ENCODE measurements at places on chromosomes 4 and X.

DNA sequence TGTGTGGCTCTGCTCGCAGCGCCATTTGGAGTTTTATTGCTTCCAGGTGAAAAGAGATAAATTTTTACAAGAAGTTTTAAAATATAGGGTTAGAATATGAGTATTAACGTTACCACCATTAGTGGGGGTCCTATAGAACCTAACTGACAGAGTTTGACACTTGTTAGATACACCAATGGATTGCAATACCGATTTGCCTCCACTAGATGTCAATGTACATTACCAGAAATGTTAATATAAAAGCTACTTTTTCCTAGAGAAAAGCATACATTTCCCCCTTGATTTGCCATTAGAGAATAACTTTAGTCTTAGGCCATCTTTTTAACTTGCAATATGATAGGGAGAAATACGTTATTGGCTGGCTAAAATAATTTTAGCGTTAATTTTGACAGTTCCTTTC lies 108.4 kb downstream of the LINC00632 start:
- no peak for DNase-seq

- no peak for DNase-seq
These were observed 253.8 kb upstream of the KCNIP4 start for GRCh38 chr4:22202246-22202974.

DNA sequence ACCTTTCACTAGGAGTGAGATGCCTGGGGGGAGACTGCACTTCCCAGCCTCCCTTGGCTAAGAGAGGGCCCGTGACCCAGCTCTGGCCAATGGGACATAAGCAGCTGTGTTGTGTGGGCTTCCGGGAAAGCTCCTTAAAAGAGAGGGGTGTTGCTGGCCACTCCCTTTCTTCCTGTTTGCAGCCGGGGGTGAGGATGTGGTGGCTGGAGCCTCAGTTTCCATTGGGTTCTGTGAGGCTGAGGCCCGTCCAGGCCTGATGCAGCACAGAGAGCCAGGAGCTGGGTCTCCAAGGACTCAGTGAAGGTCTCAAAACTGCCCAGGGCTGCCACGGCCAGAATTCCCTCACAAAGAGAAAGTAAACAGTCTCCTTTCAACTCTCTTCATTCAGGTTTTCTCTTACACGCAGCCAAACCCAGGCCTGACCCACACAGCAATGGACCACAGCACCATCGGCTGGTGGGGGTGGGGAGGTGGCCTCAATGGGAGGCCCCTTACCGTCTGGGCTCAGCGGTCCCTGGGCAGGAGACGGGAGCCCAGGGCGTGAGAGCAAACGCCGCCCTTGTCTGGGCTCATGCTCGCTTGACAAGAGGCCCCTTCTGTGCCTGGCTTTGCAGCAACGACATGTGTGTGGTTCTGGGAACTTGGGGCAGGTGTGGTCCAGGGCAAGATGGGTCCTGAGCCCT lies 6.6 kb downstream of the NKX1-1 start:
- DNase-seq = no peak

DNA sequence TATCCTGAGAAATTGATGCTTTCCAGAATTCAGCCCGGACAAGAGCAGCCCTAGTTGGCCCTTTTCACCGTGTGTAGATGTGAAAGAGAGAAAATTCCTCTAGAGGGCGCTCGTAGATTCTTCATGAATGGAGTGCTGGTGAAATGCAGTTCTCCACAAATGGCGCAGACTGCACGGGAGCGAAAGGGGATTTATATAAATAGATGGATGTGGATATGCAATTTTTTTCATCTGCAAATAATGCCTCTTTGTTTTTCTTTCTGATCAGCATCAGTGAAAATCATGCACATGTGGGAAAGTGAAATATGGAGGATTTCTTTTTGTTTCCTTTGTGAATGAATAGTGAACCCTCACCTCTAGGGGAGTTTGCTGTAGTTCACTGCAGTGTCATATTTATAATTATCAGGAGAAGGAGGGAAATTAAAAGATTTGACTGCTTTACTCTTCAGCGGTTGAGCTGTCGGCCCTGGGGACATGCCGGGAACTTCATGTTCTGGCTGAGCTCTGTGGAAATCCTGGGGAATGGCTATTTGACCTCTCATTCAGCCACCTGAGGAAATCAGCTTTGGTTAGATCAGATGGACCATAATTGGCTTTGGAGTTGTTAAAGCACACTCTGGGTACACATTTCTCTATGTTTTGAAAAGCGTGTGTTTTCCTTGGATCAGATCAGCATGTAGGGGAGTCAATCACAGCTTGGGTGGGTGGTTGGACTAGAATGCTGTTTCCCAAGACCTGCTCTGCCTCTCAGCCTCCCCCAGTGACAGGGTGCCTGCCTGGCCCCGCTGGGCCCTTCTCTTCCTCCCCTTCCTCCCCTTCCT lies 115.0 kb upstream of the SHISA3 start:
- DNase-seq = peak; percentile 85

DNA sequence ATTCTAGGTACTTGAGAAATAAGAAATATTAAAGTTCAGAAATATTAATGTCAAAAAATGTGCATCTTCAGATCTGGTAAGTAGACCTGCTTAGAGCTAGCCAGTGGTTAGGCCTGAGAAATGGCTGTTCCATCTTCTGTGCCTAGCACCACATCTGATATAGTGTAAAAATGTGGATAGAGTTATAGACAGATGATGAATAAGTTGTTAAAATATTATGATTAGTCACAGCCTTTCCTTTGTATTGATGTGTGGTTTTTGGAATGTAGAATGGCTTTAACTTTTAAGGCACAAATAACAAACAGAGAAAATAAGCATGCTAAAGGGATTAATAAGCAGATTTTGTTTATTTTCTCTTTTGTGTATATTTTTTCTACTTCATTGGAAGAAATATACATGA lies 133.5 kb upstream of the NUDT6 start:
- no peak for DNase-seq

DNA sequence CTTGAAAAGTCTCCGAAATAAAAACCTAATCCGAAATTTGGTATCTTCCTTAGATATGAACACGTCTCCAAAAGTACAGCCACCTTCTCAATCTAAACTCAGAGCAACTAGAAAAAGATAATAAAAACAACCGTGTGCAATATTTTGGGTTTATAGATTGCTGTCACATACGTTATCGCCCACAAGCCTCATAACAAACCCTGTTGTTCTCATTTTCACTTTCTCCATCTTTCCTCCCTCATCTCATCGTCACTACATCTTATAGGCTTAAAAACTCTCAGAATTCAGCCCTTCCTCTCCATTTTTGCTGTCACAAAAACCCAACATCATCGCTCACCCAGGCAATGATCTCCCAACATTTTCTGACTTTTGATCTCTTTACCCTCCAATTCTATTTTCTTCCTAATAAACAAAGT lies 448 bp upstream of the SCFD2 start:
- no peak for DNase-seq

DNA sequence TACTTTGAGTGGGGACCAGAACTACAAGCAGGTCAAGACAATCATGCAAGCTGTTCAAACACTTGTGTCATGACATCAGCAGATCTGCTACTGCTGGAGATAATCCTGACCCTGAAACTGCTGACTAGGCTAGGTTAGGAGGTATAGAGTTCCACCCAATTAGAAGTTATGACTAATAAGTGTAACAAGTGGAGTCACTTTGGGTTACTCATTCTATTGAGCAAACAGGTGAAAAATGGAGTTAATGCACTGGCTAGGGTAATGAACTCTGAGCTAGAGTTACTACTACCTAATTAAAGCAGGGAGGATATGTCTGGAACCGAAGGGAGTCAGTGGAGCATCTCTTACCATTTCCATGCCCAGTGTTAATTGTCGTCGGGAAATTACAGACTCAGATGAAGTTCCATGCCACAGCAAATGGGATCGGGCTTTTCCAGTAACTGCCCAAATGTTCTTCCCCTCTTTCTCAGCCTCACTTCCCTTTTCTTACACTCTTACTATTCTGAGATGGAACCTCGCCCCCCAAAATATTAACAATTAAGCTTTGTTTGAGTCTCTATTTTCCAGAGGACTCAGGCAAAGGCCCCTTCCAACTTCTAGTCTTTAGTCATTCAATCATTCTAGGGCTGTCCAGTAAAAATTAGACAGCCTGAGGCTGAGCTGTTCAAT lies 19.8 kb upstream of the MANBA start:
- no peak for DNase-seq

- DNase-seq = no peak
These were observed 74.6 kb upstream of the MID1IP1 start for GRCh38 chrX:38726612-38727011.

GRCh38 chrX:107355533-107355932 lies 93.9 kb upstream of the FRMPD3 start:
- DNase-seq = no peak

DNA sequence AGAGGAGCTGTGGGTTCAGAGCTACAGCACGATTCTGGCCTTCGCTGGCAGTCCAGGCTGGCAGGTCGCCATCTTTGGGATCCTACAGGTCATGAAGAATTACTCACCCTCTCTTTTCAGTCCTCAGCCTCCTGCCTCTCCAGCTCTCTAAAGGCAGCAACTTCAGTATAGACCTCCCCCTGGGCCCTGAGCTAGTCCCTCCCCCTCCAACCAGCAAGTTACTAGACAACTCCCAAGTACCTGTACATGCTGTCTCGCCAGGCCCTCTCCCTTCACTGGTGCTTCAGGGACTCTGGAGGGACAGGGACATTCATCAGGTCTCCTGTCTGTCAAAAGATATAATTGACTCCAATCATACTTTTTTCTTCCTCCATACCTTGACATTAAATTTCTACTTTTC lies at the start of gene GPR119:
Gene GPR119 (minus strand): TSS at position 155 of the 400 bp plus-strand sequence. CDS start 227 bp downstream, outside the sequence.
- DNase-seq = no peak

DNA sequence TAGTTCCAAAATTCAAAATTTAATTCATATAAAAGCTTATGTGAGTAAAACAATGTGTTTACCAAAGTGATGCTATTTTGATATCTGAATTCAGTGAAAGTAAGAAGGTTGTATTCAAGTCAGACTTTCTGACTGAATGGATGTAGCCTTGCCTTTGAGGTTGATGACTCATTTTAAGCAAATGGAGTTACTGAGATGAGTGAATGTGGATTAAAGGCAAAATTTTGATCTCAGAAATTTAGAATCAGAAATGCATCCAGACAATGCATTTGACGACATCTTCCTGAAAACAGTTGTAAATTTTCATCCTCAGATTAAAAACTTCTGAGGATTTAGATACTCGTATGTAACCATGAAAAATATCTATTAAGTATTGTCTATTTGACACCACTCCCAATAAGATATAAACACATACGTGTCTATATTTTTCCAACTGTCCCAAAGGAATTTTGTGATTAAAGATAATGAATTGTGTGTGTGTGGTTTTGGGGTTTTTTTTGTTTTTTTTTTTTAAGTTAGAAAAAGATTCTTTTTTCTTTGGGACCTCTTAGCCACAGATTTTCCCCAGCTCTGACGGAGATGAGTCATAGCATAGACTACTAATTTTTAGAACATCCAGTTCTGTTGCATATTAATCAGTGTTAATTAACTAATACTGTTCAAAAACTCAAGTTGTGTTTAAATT lies 34.4 kb downstream of the NFKB1 start:
- DNase-seq = no peak

DNA sequence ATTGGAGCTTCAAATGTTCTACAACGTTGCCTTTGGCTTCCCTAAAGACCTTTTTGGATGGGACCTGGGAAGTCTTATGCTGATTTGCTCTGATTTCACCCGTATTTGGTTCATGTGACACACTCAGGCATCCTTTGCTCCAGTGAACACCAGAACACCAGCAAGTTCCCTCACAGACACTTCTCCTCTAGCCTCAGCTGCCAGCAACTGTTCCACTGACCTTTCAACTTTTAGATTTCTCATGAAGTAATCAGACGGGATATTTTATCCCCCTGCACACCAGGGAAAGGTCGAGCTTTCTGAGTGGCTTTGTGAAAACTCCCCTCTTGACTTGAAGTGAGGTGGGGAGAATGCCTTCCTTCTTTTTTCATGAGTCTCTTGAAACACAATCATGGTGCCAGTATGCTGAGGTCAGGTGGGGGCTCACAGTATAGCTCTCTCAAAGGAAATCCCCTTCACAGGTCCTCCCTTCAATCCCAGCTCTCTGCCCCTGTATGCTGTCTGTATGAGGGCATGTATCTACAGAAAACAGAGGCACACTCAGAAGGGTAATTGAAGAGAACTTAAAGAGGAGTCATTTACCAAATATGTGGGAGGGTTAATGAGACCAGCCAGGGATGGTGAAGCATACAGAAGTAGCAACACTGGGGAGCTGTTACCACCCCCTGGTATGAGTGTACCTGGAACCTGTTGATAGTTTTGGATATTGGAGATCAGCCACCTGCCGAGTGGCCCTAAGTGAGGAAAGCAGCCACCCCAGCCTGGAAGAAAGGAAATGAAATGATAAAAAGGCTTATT lies 62.7 kb downstream of the FGFBP1 start:
- no peak for DNase-seq

- DNase-seq = no peak
These were observed 53.1 kb upstream of the HPGD start for GRCh38 chr4:174575436-174575835.

- no peak for DNase-seq
These were observed 12.7 kb downstream of the DOK7 start for GRCh38 chr4:3475713-3476260.

GRCh38 chrX:119758731-119759247 lies 401 bp downstream of the SOWAHD start:
- no peak for DNase-seq

DNA sequence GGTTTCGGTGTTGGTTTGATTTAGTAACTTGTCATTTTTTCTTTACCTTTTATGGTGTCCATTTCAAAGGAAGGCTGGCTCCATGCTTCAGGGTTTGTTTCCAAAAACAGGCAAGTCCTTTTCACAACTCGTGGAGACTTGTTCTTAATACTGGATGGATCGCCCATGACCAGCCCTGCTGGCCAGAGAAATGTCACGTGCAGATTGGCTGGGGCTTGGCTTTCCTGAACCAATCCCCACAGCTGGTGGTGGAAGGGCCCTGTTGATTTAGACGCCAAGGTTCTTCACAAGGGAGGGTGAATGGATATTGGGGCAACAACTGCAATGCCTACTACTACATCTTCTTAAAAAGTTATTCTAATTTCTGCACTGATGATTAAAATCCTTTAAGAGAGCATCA lies 92.6 kb downstream of the SHROOM3 start:
- no peak for DNase-seq

DNA sequence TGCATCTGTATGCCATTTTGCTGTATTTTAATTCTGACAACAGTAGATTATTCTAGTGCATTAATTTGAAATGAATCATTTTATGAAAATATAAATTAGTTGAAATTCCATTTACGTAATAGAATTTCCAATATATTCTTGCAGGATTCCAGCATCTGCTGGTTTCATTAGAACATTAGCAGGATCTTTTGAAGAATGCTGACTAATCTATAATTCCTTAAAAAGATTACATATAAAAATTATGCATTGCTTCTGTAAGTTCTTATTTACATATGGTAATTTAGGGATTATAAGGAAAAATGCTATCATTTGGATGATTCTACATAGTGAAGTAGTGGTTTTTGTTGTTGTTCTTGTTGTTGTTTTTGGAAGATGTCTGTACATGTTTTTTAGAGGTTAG lies 182.2 kb upstream of the GNPDA2 start:
- no peak for DNase-seq

DNA sequence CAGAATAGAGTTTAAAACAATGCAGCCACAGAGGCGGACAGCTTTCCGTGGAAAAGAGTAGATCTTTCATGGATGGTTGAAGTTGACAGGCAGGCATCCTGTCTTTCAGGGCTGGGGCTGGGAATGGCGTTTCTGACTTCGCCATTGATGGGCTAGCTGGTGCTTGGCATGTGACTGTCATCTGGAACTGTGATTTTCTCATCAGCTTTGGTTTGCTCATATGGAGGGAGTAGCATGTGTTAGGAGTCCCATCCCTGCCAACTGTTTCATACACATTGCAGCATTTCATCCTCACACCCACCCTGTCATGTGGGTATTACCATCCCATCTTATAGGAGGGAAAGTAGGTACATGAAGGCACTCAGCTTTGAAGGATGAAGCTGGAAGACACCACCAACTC lies 49.2 kb upstream of the STX18 start:
- no peak for DNase-seq
